Hypothalamus (tissue), 51 donors: ENCODE measurements at places on chromosomes 2 and 18.

DNA sequence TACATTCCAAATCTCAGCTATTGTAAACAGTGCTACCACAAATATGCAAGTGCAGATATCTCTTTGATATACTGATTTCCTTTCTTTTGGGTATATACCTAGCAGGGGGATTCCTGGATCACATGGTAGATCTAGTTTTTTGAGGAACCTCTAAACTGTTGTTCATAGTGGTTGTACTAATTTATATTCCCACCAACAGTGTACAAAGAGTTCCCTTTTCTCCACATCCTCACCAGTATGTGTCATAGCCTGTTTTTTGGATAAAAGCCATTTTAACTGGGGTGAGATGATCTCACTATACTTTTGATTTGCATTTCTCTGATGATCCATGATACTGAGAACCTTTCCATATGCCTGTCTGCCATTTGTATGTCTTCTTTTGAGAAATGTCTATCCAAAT lies 6.3 kb upstream of the CCNT2 start:
- no peak for DNase-seq

DNA sequence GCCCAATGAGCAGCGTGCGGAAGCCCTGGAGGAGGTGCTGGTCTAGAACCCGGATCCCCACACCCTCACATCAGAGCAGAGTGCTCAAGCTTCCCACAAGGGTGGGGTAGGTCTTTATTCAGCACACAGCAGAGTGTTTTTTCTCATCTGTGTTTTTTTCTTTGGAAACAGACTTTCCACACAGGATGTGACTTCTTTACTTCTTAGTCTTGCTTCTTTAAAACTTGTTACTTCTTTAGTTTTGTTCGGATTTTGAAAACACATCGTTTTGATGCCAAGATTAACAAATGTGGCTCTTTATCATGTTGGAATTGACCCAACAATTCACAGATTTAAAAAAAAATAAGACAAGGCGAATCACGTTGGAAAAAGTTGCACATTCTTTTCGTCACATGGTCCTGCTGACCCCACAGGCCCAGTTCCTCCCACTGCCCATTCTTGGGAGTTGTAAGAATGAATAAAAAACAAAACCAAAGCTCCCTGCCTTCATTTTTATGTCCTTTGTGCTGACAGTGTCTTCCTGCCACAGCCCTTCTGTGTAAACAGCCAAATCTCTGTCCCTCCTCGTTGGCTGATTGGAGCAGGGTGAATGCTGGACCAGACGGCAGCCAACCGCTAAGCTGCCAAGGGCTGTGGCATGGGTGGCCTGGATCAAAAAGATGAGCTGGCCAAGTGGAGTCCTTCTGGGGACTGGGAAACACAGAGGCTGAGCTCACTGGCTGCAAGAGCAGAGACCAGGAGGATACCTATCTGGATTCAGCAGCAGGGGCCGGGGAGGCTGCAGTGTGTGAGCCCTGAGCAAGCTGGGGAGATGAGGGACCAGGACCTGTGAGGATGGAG lies 81.6 kb downstream of the TWIST2 start:
- peak; percentile 44 for DNase-seq

DNA sequence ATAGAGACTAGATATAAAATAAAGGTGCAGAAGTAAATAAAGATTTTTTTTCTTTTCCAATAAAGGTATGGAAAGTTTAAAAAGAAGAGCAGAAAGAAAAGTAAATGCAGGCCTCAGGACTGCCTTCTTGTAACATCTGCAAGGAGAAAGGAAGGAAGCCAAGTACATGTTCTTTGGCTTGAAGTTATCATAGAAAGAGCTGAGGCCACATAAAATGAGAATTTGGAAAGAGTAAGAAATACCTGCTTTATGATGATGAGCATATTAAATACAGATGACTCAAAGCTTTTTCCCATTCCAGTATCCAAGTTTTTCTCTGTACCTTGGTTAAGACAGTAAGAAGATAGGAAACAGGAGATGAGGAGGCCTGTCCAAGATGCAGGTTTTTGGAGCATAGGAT lies 25.3 kb upstream of the UBE2E3 start:
- no peak for DNase-seq

GRCh38 chr2:8514796-8515758 lies 166.8 kb upstream of the ID2 start:
- DNase-seq = no peak

DNA sequence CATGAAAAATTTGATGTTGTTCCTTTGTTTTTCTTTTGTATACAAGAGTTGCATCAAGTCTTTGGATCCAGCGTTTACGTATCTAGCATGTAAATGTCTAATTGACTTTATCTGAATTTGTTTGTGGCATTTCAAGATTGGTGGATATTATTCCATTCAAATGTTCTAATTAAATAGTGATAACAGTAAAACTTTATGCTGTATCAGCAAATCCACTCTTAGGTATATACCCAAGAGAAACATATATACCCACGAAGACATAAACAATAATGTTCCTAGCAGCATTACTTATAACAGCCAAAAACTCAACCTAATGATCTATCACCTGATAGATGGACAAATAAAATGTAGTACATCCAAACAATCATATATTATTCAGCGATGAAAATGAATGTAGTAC lies 579.4 kb upstream of the LRATD1 start:
- DNase-seq = no peak

DNA sequence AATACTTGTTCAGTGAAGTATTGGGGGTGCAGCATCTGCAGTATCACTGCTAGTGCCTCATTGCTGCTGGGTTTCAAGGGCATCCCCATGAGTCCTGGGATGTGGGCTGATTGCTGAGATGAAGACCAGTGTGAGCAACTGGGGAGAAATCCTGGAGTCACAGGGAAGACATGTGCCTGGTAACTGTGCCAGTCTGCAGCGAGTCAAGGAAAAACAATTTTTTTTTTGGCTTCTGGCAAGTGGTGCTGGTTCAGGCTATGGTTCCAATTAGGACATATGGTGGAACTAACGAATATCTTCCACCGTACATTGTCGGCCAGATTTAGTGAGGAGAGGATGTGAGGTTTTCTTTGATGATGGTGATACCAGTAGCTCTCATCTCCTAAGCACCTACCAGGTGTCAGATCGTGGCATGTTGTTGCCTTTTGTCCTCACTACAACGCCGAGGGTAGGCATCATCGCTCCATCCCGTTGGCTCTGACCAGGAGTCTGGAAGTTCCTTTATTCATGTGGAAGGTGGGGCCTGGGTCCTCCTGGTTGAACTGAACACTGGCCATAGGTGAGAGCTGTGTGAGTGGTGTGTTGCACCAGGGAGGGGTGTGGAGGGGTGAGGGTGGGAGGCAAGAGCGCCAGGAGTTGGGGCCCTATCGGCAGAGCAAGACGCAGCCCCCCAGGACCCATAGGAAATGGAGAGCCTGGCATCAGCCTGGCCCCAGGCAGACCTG lies 118.0 kb upstream of the HS6ST1 start:
- DNase-seq = no peak

DNA sequence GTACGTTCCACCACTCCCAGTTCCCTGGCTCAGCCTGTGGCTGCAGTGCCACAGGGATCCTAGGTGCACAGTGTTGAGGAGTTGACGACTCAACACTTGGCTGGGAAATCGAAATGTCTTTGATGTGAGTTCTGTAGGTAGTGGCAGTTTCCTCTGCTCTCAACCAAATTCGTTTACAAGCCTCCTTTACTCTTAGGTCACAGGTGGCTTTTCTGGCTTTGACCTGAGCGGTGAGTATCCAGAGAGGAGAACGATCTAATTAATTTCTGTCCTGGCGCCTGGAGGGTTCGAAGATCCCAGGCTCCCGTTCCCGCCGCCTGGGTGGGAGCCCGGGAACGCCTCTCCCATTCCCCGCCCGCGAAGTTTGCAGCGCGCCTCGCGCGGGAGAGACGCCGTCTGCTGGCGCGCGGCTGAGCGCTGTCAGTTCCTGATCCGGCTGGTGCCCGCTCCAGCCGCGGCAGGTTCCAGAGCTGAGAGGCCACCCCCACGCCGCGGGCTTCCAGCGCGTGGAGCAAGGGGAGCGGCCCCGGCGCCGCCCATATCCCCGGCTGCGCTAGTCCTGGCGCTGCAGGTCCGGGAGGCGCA lies at the start of gene LAMA3:
TSS of gene LAMA3 (plus strand) at position 423 of the 585 bp plus-strand sequence. CDS start 231 bp downstream, outside the sequence.
- DNase-seq = peak; percentile 27

GRCh38 chr2:63819765-63820717 lies 21.7 kb upstream of the UGP2 start:
- DNase-seq = no peak

GRCh38 chr2:168666339-168666738 lies 136.1 kb upstream of the NOSTRIN start:
- no peak for DNase-seq

GRCh38 chr18:48707636-48708296 lies 168.9 kb downstream of the CTIF start:
- DNase-seq = no peak

GRCh38 chr2:167832868-167833287 lies 414.5 kb downstream of the STK39 start:
- DNase-seq = no peak

DNA sequence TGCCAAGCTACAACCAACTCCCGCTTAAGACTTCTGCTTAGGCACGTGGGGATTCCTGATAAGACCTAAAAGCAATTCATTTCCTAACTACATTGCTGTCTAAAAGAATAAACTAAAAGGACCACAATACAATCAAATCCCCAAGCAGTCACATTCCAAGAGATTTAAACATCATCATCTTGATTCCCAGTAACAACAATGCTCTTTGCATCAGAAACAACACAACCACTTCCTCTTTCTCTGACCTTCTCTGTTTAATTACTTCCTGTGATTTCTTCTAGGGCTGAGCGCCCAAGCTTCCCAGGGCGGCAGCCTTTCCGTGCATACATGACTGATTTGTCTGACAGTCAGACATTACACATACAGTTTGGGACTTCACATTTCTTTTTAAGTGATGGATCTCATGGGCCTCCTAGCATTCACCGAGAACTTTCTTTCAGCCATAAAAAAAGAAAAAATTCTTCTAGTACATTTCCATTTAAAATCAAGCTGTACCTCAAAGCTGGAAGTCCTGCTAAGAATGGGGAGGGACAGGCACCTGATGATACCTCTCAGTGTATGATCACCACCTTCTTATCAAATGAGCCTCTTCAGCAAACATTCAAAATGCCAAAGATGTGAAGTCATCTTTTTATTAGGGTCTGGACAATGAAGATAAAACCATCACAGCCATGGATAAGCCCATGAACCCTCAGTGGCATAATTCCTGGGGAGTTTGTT lies 11.5 kb downstream of the SPRED2 start:
- DNase-seq = no peak

- no peak for DNase-seq
These were observed 4.3 kb downstream of the GAD1 start for GRCh38 chr2:170820757-170821530.

DNA sequence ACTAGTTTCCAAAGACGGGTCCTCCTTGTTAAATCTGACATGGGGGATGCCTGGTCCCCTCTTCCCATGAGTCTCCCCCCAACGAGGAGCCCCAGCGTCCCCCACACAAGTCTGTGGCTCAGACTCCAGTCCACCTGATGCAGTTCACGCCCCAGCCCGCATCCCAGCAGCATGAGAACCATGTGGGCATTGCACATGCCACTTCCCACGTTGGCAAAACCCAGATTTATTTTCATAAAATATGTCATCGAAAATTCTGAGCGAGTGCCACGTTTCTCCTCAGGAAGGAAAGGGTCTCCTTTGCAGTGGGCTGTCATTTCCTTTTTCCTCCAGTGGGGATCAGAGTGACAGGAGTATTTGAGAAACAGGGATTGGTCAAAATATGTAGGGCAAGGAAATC lies 45.7 kb upstream of the TPO start:
- no peak for DNase-seq
